ENCODE measurements at places on chromosomes 1 and 21.

DNA sequence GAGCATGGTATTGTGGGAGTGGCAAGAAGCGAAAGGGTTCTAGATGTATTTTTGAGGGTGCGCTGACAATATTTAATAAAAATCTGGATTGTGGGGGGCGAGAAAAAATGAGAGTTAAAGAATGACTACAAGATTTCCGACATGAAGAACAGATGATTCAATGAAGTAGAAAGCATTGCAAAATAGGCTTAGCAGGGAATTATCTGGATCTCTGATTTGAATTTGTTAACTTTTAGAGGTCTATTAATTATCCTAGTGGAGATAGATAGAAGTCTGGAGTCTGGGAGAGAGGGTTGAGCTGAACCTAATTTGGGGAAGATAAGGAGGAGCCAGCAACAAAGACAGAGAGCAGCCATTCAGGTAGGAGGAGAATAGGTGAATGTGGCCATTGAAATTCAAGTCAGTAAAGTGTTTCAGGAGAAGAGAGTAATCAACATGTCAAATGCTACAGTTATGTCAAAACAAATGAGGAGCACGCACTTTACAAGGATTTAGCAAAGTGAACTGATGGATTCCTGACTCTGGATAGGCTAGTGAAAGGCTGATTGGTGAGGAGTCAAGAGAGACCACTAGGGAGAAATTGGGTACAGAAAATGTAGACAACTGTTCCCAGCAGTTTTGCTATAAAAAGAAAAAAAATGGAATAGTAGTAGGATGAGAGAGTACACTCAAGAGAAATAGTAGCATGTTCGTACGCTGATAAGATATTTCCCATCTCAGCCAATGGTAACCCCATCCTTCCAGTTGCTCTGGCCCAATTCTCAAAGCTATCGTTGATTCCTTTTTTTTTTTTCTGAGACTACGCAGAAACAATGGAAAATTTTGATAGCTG, 393.2 kb upstream of the CXADR start:
- no peak for DNase-seq

GRCh38 chr1:84504580-84505492, 1.4 kb upstream of the SPATA1 start:
- no peak for DNase-seq

- DNase-seq = no peak
These were observed 174.0 kb downstream of the CRB1 start for GRCh38 chr1:197441999-197442414.

DNA sequence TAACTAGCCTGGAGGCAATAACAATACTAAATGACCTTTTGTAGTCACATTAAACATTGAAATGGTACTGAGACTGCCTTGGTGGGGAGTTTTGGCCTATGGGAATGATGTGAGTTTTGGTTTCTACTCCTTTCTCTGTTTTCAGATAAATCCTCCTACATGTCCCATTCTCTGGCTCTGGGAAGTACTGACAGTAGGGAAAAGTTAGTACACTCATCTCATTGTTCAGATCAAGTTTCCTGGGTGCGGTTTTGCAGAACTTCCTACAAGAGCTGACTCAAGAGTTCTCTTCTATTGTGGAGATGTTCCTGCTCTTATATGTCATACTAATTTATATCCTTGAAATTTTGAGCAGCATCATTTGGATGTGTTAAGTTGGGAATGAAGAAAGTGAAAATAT, 74.2 kb upstream of the MACF1 start:
- no peak for DNase-seq

GRCh38 chr1:100583827-100584226, 45.9 kb downstream of the GPR88 start:
- no peak for DNase-seq

GRCh38 chr1:110003747-110004428, 19.3 kb downstream of the AHCYL1 start:
- DNase-seq = no peak

- no peak for DNase-seq
These were observed 17.7 kb upstream of the TBX15 start for GRCh38 chr1:119005724-119006405.

- DNase-seq = no peak
These were observed 37.0 kb upstream of the ITPKB start for GRCh38 chr1:226776066-226776465.
